ENCODE measurements at places on chromosomes 1 and 21. TPM values are rescaled to one million over a fixed set of nuclear protein-coding genes. Genes with fewer than 3 reads are reported as not detected.

Gene L1TD1
- total RNA-seq: 4.7 TPM

DNA sequence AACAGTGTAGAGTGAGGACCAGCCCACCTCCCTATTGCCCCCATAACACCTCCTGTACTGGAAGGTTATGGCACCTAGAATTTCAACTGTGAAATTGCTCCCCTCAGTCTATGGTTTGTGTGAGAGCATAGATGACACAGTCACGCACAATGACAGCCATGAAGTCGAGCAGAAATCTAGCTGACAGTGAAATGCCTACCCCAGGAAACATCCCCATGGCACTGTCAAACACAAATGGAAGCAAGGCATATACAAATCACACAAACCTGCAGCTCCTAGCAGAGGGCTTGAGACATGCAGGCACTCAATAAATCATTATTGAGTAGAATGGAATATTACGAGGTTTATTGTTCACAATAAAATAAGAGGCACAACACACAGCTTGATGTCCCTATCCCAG lies 142.5 kb upstream of the ST6GALNAC5 start:
- DNase-seq: no peak
- H3K27ac ChIP-seq: no peak overlapping the region
- H3K36me3 ChIP-seq: no peaks in the 10 kb centered on the region
- no peaks in the 10 kb centered on the region for H3K4me1 ChIP-seq
- H3K4me3 ChIP-seq: no peak overlapping the region
- no peaks in the 10 kb centered on the region for H3K27me3 ChIP-seq

GRCh38 chr1:198298640-198299039 lies 141.8 kb downstream of the NEK7 start:
- H3K4me1 ChIP-seq: no peaks in the 10 kb centered on the region
- no peak for DNase-seq
- no peaks in the 10 kb centered on the region for H3K36me3 ChIP-seq
- H3K27me3 ChIP-seq: no peaks in the 10 kb centered on the region
- H3K4me3 ChIP-seq: no peak overlapping the region

DNA sequence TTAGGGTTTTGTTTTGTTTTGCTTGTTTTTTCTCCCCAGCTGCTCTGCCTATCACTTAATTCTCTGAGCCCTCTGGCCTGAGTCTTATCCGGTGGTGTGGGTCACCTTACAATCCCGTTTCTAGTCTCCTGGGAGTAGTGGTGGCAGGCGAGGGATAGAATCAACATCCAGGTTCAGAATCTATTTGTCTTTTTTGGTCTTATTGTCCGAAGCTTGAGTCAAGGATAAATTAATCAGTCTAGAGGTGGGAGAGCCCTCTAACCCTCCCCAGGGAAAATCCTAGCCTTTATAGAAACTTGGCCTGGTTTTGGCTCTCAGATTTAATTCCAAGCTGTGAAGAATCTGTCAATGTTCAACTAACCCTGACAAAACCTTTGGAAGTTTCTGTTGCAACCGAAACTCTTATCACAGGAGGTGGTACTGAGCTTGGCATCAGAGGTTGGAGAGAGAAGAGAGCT lies 246.3 kb downstream of the FGGY start:
- H3K27ac ChIP-seq: no peak overlapping the region
- H3K4me3 ChIP-seq: no peak overlapping the region
- H3K4me1 ChIP-seq: no peaks in the 10 kb centered on the region
- no peak for DNase-seq

GRCh38 chr1:6248932-6249738 lies 5.2 kb downstream of the HES3 start:
- DNase-seq: no peak
- no peaks in the 10 kb centered on the region for H3K36me3 ChIP-seq
- peaks cover 17% of the 10 kb centered on the region for H3K27me3 ChIP-seq
- H3K27ac ChIP-seq: no peak overlapping the region

Data from prostate gland (tissue), 2 donors.